ENCODE measurements at places on chromosomes 4 and X.
A peak's percentile ranks its signal among the peaks of the same experiment; 100 is the strongest.

- DNase-seq: peak; percentile 62
These were observed 5.9 kb upstream of the GRPEL1 start for GRCh38 chr4:7073526-7074390.

- DNase-seq: no peak
These were observed 476.2 kb downstream of the RAB28 start for GRCh38 chr4:13007802-13008470.

DNA sequence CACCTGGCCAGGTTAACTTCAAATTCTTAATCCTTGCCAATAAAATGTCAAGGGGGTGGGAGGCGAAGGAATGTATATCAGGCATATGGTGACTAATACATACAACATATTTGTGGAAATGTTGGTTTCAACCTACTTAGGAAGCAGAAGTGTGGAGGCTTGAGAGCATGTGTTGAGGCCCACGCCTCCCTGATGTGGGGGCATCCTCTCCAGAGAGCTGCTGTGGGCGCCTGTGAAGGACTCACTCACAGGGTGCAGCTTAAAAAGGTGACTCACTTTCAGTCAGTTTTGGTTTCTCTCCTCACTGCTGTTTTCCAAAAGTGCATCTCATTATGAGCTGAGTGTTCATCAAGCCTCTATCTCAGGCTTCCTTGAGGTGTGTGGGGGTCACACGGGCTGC is 27.5 kb downstream of the LNX1 start:
- DNase-seq: peak; percentile 87

DNA sequence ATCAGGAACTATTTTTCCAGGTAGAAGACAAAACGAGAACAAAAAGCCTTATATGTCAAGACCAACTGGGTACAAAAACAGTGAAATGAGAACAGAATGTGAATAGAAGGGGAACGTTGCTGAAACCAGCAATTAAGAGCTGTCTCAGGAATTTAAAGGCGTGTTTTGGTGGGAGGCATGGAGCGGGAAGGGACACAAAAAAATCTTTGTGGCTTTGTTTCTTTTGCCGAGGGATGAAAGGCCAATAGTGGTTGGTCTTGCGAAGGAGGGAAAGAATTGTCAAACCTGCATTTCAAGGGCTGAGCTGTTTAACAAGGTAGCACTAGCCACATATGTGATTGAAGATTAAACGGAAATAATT is 103.8 kb downstream of the USP46 start:
- DNase-seq: no peak

DNA sequence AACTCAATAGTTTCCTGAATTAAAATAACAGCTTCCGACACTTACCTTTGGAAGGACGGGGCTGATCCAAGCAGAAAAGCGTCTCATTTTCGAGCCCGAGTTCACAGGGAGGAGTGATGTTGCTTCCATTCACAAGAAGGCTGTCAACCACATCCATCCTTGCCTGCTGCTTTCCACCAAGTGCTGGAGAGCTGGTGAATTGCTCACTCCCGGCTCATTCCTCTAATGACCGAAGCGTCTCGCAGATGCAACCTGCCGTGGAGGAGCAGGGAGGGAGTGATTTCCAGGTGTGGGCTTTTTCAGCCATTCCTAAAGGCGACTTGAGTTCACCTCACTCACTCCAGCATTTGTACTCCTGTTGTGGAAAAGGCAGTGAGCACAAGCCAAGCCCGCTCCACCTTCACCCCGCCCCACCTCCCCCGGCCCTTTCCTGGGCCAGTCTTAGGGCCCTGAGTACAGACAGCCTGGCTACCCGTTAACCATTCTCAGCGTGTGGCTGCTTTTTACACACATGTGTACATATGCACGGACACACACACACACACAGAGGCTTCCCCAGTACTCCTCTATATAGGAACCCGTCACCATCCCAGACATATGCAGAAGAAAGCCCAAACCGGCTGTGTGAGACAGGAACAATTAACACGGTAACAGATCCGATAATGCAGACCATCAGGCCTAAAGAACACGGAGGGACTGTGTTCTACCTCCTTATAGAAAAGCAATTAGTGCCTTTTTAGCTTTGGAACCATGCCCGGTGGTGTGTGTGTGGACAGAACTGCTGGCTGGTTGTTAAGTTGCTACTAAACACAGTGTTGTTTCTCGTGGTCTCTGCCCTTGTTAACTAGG is at the start of gene CCKAR:
CCKAR (minus strand) TSS at position 374 of the 849 bp plus-strand sequence; CDS start at position 157, 217 bp downstream.
- no peak for DNase-seq
